Lower lobe of right lung (tissue), 2 donors: ENCODE measurements at places on chromosomes 6 and 20. TPM values are rescaled to one million over a fixed set of nuclear protein-coding genes. Genes with fewer than 3 reads are reported as not detected.

The CPXM1 gene
- 10.2 TPM for total RNA-seq

The RTN4IP1 gene
- total RNA-seq = 4.1 TPM

The IL20RA gene
- total RNA-seq = 10.9 TPM

The TGM3 gene
- 0.32 TPM for total RNA-seq

The MYLK4 gene
- 0.56 TPM for total RNA-seq

The PPP1R3G gene
- 0.41 TPM for total RNA-seq

- no peak for DNase-seq
These were observed 257.8 kb downstream of the CDC5L start for GRCh38 chr6:44645276-44645675.

- no peak for DNase-seq
These were observed 152.9 kb downstream of the JARID2 start for GRCh38 chr6:15398633-15399275.

- DNase-seq = no peak
These were observed 42.1 kb downstream of the SPACA1 start for GRCh38 chr6:88089708-88090107.

GRCh38 chr6:52958546-52959255, 36.4 kb downstream of the GSTA4 start:
- DNase-seq = no peak

DNA sequence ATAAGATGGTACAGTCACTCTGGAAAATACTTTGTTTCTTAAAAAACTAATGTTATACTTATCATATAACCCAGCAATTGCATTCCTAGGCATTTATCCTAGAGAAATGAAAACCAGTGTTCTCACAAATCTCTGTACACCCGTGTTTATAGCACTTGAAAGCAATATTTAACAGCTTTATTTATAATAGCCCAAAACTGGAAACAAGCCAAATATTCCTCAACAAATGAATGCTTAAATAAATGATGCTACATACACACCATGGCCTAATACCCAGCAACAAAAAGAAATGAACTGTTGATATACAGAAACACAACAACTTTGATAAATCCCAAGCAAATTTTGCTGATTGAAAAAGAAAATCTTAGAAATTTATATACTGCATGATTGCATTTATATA, 51.3 kb downstream of the GFRA4 start:
- no peak for DNase-seq

DNA sequence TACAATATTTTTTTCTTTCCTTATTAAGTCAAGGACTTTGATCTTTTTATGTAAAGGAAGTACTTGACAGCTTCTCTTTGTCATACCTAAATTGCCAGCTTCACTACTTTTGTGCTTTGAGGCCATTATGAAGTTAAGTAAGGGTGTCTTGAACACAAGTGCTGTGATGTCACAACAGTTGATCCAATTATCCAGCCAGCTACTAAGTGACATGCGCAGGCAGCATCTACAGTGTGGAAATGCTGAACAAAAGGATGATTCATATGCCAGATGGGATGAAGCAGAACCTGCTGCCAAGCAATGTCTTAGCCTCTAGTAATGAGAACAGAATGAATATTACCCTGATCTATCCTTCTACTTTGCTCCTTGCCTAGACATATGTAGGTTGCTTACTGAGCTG, 68.3 kb upstream of the TMEM244 start:
- DNase-seq = no peak

DNA sequence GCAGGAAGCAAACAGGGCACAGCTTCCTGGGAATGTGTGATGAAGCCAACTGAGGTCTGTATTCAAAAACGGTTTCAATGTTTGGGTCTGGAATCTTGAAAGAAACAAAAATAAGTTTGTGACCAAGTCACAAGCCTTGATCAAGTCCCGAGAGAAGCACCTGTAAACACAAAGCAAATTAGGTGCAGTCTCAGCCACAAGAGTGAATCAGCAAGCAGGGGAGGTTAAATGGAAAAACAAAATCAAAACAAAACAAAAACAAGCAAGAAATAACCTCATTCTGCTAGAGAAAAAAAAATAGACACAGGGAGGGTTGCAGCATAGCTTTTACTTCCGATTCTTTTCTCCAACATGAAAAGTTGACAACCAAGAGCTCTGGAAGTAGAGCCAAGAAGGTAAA, 201.7 kb downstream of the CLIC5 start:
- DNase-seq = no peak

GRCh38 chr6:255041-255750, 37.1 kb upstream of the DUSP22 start:
- no peak for DNase-seq

DNA sequence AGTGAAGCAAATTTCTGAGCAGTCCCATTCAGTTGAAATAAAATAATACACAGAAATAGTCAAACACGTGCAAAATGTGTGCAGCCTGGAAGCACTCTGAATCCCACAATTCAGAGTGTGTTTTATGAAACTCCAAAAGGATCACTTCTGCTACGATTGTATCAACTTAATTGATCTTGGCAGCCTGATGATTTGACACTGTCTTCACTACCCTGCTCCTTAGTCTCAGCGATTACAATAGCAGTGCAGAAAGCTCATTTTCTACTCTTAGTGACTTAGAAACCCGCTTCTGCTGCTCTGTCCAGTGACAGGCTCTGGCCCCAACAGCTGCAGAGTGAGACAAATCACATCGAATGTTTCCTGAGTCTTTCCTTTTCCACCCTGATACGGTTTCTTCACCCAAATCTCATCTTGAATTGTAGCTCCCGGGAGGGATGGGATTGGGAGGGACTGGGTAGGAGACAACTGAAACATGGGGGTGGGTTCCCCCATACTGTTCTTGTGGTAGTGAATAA, 16.2 kb upstream of the EMILIN3 start:
- DNase-seq = no peak

- peak; percentile 44 for DNase-seq
These were observed 210.5 kb downstream of the ERMARD start for GRCh38 chr6:169961772-169962561.

DNA sequence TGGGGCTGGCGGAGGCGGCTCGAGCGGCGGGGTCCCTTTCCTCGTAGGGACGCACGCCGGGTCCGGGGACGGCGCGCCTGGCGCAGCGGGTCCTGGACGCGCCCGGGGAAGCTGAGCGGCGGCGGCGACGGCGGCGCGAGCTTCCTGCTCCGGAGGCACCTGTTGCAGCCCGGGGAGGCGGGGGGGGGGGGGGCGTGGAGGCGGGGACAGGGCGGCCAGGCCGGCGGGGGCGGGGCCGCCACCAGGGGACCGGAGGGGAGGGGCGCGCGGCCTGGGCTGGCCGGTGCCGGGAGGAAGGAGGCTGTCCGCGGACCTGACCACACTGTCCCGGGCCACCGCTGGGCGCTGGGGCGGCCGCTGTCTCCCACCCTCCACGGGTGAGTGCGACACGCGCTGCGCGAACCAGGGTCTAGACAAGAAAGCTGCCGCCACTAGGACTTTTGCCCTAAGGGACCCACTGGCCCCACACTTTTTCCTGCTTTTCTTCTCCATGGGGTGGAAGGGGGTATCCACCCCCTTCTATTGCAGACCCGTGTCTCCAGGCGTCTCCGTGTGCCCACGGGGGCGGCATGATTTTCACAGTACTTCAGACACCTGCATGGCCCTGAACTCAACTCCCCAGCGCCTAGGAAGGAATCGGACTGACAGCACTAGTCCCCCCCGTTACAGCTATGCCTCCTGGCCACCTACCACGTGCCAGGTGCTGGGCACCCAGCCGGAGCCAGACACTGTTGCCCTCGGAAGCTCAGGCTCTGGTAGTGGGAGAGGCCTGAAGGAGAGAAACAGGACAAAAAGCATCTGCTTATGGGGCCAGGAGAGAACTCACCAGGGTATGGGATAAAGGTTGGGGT, at the start of gene NFATC2:
NFATC2 (minus strand) TSS at position 149 of the 851 bp plus-strand sequence. CDS start 220 bp downstream, outside the sequence.
- peak; percentile 74 for DNase-seq

DNA sequence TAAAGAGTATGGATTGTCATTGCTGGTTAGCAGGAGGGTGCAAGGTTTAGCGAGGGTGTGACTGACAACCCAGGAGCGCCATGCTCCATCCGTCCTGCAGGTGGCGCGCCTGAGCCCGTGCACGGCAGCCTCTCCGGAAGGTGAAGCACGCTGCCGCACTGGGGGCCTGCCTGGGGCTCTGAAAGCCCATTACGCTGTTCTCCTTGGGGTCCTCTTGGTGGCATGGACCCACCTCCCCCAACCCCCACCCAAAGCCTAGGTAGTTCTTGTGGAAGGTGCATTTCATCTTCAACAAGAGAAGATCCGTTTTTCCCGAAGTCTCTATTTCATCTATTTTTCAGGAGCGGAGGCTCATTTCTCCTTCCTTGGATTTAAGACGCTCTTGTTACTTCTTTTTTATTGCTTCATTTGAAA, 197.4 kb upstream of the KCNG1 start:
- DNase-seq = peak; percentile 61

GRCh38 chr20:56778765-56779195, 149.7 kb downstream of the TFAP2C start:
- no peak for DNase-seq

DNA sequence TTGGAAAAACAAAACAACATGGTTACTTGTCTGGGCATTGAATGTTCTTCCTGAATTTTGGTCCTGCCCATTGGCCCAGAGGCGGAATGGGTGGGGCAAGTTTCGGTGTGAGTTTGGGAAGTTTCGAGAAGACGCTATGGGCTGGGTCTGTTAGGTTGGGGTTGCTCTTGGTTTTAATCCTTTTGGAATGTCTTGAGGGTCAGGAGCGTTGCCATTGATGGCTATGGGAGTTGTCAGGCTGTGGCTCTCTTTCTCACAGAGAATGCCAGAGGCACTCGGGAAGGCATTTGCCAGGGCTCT, 135.0 kb downstream of the LRRC1 start:
- DNase-seq = no peak

GRCh38 chr6:156689656-156690055, 87.5 kb upstream of the ARID1B start:
- DNase-seq = no peak

GRCh38 chr6:47169785-47170616, 127.9 kb upstream of the ADGRF1 start:
- DNase-seq = no peak

GRCh38 chr6:3366596-3367413, 90.0 kb downstream of the SLC22A23 start:
- DNase-seq = no peak

GRCh38 chr20:14832630-14833029, 495.2 kb upstream of the FLRT3 start:
- no peak for DNase-seq

DNA sequence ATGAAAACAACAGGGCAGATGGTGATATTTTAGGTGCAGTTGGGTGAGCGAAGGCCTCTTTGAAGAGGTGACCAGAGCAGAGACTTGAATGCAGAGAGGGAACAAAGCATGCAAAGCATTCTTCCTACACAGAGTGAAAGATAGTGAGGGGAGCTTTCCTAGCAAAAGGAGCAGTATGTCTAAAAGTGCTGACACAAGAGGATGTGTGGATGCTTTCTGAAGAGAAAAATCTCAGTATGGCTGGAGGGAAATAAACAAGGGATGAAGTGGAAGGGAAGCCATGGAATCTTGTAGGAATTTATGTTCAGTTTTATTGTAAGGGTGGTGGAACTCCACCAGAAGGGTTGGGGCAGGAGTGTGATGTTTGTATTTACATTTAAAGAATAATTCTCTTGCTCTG, 128.6 kb downstream of the F13A1 start:
- DNase-seq = no peak

DNA sequence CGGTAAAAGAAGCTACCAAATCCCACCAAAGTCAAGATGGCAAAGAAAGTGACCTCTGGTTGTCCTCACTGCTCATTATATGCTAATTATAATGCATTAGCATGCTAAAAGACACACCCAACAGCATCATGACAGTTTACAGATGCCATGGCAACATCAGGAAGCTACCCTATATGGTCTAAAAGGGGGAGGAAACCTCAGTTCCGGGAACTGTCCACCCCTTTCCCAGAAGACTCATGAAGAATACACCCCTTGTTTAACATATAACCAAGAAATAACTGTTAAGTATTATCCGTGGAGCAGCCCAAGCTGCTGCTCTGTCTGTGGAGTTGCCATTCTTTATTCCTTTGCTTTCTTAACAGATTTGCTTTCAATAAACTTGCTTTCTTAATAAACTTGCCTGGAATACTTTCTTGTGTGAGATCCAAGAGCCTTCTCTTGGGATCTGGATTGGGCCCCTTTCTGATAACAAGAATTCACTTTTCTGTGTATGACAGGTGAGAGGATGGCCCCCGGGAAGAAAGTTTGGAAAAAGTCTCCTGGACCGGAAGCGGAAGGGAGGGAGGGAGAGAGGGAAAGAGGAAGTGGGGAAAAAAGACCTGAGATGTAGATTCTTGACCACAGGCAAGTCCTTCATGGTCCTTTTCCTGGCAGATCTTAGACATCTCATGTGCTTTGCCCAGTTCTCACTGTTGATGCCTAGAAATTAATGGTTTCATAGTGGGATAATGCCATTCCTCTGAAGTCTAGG, 146.7 kb upstream of the ID4 start:
- DNase-seq = no peak
